ENCODE measurements at places on chromosomes 11 and 22.

DNA sequence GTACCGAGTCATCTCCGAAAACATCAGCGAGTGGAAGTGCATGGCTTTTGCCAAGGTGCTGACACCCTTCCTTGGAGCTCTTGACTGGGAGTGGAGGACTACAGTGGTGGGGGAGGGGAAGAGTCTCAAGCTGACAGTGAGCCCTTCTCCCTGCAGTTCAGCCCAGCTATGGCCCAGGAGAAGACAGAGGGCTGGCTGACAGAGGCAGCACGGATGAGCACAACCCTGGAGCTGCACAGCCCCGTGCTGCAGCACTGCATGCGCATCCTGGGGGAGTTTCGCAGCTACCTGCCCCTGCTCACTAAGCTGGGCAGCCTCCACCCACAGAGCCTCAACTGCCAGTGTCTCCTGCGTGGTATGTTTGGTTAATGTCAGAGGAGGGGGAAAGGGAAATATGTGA, 41.4 kb downstream of the DNHD1 start:
- no peak for DNase-seq

DNA sequence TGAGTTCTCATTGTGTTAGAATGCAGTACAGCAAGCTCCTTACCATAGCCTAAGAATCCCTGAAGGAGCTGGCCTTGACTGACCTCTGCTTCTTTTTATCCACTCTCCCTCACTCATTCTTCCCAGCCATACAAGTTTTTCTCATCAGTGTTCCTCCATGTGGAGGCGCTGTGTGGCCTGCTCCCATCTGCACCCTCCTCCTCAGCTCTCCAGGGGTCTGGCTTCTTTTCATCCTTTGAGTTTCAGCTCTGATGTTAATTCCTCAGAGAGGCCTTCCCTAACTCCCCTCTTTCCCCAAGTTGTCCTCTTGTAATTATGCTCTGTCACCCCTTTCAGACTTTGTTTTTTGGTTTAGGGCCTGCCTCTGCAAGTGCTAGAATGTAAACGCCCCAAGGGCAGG, 144.8 kb downstream of the WNT7B start:
- no peak for DNase-seq

- no peak for DNase-seq
These were observed 1.8 kb downstream of the EWSR1 start for GRCh38 chr22:29269731-29270474.

DNA sequence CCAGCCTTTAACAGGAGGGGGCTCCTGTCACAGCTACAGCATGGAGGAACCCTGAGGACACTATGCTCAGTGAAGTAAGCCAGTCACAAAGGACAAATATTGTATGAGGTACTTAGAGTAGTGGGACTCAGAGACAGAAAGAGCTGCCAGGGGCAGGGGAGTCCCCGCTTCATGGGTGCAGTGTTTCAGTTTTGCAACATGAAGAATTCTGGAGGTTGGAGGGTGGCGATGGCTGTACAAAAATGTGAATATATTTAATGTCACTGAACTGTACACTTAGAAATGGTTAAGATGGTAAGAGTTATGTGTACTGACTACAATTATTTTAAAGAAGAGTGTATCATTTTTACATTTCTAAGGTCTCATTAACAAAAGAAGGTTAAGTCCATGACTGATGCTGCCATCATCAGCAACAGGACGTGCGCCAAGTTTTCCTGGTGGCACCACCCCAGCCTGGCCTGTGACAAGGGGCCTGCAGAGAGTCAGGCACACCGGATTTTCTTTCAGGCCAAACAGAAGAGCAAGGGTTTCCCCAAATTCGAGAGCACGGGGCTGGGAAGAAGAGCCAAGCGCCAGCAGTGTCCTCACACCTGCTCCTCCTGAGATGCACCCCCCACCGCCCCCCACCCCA, 22.1 kb downstream of the YPEL1 start:
- no peak for DNase-seq

GRCh38 chr11:19698493-19699292, 13.9 kb upstream of the NAV2 start:
- DNase-seq = no peak

DNA sequence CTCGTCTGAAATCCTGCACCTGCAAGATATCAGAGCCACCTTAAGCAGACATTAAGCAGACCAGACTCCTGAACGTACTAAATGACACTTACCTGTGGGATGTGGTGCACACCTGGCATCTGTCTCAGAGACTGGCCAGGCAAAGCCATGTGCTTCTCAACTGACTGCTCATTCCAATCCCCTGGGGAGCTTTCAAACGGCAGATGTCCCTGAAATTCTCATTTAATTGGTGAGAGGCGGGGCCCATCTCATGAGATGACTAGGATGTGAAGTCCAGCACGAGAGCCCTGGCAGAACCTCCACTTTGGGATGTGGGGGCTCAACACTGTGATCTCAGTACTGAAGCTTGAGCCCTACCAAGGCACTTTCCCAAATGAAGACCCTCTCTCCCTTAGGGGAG, 84.9 kb upstream of the HMGXB4 start:
- no peak for DNase-seq

DNA sequence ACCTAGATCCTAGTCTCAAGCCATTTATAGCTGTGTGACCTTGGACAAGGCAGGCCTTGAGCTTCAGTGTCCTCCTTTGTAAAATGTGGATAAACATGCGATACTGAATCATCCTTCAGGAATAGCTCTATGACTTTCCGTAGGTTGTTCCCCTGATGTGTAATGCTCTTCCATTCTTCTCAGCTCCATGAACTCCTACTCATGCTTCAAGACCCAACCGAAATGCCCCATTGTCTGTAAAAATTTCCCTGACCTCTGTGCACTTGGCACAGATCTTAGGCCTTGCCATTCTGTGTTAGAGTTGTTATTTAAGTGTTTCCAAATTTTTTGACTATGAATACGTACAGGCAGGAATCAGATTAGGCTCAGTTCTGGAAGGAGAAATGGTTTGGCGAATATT, 3.3 kb upstream of the BEST1 start:
- no peak for DNase-seq

- no peak for DNase-seq
These were observed 50.3 kb downstream of the C11orf71 start for GRCh38 chr11:114350022-114350421.

DNA sequence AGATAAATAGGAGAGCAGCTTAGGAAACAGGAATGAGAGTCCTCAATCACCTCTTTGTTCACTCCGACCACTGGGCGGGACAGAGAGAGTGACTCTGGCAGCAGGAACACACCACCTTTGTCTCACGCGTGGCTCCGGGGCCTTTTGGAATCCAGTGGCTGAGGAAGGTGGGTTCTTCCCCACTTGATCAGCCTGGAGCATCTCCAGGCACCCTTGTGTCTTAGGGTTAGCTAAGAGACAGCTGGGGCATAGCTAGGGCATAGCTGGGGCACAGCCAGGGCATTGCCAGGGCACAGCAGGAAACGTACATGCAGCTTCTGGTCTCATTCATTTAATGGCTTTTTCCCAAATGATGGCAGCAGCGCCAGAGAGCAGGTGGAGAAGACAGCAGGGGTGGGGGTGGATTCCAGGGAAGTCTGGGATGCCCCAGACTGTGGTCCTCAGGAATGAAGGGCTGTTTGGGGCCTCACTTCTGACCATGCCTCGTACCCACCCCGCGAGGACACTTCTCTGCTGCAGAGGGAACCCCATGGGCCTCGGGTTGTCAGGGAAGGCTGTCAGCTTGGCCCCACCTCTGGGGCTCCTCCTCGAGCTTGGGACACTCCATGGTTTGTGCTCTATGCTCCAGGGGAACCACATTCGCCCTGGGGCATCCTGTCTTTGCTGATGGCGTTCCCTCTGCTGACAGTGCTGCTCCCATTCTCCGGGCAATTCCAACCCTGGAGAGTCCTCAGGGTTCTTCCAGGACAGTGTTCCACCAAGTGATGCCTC, 30.4 kb upstream of the SHANK2 start:
- DNase-seq = no peak

- DNase-seq = no peak
These were observed 15.5 kb upstream of the MS4A12 start for GRCh38 chr11:60477035-60477445.

DNA sequence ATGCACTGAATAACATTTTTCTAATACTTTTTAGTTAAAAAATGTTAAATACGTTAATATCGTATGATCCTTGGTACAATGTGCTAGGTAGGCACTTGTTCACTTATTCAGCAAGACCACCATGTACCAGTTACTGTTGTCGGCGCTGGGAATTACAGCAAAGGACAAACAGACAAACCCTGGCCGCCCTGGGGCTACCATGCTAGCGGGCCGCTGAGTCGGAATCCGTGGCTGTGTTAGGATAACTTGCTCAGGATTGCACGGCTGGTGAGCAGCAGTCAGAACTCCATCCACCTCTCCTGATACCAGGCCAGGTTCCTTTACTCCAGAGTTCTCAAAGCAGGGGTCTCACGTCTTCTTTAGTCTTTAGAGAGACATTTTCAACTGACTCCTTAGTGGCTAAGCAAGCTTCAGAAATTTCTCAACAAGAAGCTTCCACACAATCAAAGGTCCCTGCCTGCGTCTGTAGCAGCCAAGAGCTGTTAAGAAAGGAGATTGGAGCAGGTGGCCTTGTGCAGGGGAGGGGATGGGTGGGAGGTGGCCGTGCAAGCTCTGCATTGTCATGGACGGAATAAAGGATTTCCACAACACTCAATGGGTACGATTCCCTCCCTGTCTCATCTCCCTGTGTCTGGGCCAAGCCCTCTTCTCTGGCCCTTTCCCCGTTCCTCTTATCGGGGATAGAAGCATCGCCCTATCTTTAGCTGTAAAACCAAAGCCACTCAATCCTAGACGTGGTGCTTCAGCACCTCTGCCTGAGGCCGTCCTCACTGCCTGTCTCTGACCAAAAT, 39.8 kb upstream of the NNMT start:
- DNase-seq = no peak

- DNase-seq = no peak
These were observed 4.7 kb downstream of the SYT7 start for GRCh38 chr11:61575886-61576861.

GRCh38 chr11:83895516-83895915, 609.3 kb upstream of the CCDC90B start:
- no peak for DNase-seq

GRCh38 chr22:49334976-49335375, 492.7 kb downstream of the BRD1 start:
- DNase-seq = no peak

GRCh38 chr11:68146704-68147474, 25.7 kb upstream of the CHKA start:
- DNase-seq = no peak

DNA sequence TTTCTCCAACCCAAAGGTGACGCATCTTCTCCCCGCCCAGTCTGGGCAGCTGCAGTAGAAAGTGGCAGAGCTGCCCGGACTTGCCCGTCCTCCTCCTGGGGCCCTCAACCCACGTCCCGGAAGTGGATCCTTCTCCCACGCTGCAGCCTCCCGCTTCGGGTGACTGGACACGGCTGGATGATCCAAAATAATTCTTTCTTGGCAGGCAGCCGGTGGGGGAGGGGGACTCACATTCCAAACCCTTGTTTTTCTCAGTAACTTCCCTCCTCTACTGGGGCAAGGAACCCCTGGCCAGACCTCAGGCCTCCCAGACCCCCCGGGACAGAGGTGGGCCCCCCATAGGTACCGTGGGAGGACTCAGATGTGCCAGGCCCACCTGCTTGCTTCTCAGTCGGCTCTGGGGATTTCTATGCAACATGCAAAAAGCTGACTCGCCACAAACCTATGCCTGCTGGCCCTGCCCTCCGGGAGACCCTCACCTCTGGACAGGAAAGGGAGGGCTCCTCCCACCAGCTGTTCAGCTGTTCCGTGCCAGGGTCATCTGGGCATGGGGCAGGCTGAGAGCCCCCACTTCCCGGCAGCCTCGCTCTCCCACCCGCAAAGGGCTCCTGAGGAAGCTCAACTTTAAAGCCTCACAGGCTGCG, 1.4 kb downstream of the PLXNB2 start:
- DNase-seq = no peak

Measured in stimulated activated CD8-positive, alpha-beta memory T cell treated with anti-CD3 and anti-CD28 coated beads, Interleukin-4, amount 100 ng/mL, for 1 hour (primary cell).